Eye (tissue), 1 donor: ENCODE measurements at places on chromosomes 12 and 14.
A peak's percentile ranks its signal among the peaks of the same experiment; 100 is the strongest.

- no peak for DNase-seq
Measured at GRCh38 chr12:91781114-91781513, 364.5 kb downstream of the BTG1 start.

GRCh38 chr14:100629098-100629497, 41.9 kb upstream of the BEGAIN start:
- no peak for DNase-seq

DNA sequence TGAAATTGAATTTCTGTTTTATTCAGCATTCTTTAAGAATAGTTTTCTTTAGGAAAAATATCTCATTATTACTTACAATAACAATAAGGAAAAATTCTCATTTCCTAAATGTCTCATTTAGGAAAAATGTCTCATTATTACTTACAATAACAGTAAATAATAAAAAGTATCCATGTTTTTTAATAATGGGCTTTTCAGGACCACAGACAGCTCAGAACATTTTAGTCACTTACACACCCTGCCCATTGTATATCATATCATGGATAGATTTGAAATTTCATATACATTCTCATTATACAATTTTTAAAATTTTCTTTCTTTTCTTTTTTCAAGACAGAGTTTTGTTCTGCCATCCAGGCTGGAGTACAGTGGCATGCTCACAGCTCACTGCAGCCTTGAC, 58.9 kb downstream of the ASCL1 start:
- no peak for DNase-seq

DNA sequence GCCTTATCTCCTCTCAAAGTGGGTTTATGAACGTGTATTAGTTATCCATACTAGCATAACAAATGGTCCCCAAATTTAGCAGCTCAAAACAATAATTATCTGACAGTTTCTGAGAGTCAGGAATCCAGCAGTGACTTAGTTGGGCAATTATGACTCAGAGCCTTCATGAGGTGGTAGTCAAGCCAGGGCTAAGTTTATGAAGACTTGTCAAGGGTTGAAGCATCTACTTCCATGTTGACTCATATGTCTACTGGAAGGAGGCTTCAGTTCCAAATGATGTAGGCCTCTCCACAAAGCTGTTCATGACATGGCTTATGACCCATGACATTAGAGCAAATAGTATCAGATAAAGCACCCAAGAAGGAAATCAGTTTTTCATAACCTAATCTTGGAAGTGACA, 73.2 kb downstream of the IPO8 start:
- no peak for DNase-seq

GRCh38 chr14:52153939-52154338, 85.1 kb upstream of the NID2 start:
- no peak for DNase-seq

DNA sequence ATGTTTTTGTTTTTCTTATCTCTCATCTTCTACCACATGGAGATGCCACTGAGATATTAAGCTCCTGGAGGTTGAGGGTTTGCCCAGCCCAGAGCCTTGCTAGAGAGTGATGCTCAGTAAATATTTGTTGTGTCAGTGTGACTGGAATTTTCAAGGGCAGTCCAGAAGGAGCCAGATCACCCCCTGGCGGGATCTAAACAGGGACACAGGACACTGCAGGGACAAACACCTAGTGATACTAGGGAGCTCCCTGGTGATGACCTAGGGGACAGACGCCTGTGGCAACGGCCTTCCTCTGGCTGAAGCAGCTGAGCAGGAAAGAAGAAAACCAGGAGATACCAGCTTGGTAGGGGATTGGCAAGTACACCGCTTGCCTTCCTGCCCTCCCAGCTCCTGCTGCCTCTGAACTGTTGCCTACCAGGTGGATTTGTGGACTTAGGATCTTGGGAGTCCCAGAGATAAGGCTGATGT, 714.4 kb upstream of the TBX3 start:
- DNase-seq, result no peak

DNA sequence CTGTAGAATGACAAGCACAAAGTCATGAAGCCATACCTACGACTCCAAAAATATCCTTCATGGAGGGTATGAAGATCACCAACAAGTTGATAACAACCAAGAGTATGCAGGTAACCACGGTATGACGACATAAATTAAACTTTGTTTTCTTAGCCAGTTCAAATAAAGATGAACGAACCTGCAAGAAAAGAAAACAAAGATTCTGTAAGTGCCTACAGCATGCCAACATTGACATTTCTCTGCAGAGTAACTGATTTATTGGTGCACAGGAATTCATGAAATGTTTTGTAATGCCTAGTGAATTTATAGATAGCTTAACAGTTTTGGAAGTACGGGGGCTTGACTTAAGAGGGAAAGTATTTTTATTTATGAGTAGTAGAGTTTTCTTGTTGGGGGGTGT, 71.0 kb downstream of the SLC38A1 start:
- DNase-seq, result no peak

- DNase-seq, result no peak
Measured at GRCh38 chr12:114477989-114478395, 72.0 kb upstream of the TBX5 start.

GRCh38 chr14:79576424-79576823, 634.9 kb downstream of the DIO2 start:
- peak; percentile 66 for DNase-seq

DNA sequence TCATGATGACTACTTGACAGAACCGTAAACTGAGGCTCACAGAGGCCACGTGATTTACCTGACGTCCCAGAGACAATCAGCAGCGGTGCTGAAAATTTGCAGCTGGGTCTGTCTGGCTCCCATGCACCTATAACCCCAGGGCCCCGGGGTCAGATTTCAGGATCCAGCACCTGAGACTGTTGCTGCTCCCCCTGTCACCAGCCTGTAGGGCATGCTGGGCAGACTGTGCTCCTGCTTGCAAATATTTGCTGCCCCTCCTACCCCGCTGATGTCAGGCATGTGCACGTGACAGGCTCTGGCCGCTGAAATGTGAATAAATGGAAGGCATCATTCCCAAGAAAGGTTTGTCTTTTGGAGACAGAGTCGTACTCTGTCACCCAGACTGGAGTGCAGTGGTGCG, 6.0 kb downstream of the MMAB start:
- DNase-seq, result no peak

DNA sequence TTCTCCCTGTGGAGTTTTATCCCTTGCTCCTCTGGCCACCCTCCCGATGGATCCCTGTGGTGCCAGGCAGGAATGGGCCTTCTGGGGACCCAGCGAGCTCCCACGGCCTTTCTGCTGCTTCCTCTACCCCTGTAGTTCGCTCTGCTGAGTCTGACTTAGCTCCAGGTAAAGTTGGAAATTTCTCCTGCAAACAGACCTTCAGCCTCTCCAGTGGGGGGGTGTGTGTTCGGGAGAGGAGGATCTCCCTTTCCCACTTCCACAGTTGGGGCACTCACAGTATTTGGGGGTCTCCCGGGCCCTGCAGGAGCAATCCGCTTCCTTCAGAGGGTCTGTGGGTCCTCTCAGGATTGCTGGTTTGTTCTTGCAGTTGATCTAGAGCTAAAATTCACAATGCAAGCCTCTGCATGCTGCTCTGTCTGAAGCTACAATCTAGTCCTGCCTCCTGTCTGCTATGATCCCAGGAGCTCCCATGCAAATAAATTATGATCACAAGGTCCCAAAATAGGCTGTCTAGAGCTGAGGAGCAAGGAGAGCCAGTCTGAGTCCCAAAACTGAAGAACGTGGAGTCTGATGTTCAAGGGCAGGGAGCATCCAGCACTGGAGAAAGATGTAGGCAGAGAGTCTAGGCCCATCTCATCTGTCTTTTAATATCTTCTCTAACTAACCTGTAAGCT, 18.3 kb downstream of the MTRFR start:
- DNase-seq, result no peak

DNA sequence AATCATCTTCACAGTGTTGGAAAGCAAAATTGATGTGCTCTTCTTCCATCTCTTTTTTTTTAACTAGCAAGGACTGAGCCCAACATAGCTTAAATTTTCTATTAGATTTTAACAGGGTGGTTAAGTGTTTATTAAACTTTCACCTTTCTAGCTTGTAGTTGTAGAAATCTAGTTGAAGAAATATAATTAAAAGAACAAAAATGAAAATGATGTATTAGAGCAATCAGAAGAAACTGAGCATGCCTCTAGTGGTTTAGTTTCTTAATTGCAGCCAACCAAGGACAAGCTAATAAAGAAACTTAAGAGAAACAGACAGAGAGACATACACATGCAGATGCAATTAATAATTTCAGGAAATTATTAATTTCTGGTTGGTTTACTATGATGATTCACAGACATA, 673.0 kb upstream of the LMO3 start:
- DNase-seq, result no peak

DNA sequence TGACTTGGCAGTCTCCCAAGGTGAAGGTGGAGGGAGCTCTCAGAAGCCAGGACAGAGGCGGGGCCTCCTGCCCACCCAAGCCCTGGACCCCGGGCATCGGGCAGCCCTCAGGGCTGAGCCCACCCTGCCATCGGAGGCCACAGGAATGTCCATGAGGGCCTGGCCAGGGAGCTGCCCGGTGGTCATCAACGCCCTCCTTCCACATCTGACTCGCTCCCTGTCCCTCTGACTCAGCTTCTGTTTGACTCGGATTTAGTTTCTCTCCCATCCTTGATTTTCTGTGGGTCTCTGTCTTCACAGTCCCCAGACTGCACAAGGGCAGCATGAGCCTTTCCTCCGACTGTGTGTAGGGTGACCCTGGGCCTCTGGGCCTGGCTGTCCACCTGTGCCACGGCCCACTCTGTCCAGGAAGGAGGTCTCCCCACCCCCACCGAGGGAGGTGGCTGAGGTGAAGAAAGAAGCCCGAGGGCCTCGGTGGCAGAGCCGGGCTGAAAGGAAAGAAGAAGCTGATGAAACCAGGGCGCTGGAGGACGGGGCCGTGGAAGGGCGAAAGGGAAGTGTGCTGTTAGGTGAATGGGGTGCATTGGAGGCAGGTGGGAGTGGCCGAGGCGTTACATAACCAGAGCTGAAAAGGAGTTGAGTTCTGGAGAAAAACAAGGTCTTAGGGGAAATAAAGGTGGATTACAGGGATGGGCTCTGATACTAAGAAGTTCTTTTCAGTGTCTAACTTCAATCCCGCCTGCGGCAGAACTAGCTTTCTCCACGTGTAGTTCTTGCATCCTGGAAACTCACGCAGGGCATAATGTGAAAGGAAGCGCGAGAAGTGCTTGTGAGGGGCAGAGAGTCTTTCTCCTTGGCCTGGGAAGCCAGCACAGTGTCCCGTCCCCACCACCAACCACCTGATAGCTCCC, 16.7 kb upstream of the TMEM106C start:
- DNase-seq, result no peak

DNA sequence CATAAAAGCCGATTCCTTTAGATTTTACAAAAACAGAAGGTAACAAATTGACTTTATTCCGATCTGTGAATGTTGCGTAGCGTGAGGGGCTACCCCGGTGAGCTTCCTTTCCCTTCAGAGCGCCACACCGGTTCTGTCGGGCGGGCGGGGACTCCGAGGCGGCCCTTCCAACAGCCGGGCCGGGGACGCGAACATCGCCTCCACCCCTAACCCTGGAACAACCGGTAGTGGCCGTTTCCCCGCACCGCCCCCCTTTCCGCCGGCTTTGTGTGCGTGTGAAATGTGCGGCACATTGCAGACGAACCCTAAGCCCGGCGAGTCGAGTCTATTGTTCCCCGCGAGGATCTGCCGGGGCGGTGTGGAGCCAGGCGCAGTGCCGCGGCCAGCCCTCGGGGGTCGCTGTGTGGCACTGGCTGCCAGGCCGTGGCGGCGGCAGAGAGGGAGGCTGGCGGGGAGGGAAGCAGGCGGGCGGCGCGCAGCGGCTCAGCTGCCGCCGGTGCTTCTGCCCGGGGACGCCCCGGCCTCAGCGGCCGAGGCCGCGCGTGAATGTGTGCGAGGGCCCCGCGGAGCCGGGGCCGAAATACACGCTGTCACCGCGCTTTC, 775 bp upstream of the ARID2 start:
- DNase-seq, result peak; percentile 99

- DNase-seq, result no peak
Measured at GRCh38 chr14:34018125-34018524, 67.3 kb upstream of the EGLN3 start.

DNA sequence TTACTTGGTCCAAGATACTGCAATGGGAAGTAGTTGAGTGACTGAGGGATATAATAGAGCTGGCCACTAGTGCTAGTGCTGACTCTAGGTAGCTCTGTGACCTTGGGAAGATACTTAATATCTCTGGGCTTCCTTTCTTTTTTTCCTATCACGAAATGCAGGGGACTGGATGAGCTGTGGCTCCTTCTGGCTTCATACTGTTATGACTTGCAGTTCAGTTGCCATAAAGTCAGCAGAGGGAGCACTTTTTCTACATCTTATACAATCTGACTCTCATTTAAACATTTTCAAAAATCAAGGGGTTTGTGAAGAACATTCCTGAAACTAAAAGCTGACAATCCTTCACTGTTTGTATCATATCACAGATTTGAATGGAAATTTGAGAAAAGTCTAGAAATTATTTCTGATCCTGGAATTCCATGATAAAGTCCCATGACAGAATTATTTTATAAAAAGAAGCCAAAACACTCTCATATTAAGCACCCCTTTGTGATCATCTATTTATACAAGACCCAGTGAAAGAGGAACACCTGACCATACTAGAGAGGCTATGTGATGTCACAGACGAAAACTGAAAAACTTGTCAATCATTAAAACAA, 5.3 kb downstream of the BHLHE41 start:
- peak; percentile 77 for DNase-seq

DNA sequence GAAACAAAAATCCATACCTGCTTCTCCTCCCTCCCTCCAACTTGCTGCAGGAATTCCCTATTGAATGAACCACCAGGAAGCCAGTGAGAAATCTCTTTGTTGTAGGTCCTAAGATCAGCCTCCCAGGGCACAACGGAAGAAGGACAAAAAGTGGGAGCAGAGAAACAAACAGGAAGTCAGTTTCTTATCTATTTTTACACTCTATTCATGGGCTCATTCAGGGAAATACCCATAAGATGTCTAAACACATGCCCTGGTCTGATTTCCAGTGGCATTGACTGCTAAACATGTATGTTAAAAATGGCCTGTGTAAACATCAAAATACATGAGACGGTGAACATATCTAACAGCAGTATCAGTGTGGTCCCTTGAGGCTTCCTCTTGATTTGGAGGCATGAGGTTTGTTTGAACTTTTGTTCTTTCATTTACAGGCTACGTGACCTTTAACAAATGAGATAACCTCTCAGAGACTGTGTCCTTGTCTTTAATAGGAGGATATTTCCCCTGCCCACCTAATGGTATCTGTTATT, 18.8 kb downstream of the GPR65 start:
- no peak for DNase-seq

GRCh38 chr14:79629411-79630287, 581.7 kb downstream of the DIO2 start:
- no peak for DNase-seq

DNA sequence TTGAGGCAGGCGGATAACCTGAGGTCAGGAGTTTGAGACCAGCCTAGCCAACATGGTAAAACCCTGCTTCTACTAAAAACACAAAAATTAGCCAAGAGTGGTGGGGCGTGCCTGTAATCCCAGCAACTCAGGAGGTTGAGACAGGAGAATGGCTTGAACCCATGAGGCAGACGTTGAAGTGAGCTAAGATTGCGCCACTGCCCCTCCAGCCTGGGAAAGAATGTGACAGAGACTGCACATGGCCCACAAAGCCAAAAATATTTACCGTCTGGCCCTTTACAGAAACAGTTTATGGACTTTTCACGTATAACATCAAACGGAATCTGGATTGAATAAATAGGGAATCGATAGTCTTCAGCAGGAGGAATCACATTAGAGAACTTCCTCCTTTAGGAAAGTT, 3.5 kb downstream of the RSRC2 start:
- DNase-seq, result no peak

GRCh38 chr14:24390701-24391468, 7.9 kb upstream of the NYNRIN start:
- no peak for DNase-seq
